Esophagus mucosa (tissue), 1 donor: ENCODE measurements at places on chromosomes 4 and X. TPM values are rescaled to one million over a fixed set of nuclear protein-coding genes. Genes with fewer than 3 reads are reported as not detected.

The TRIM61 gene
- not detected for total RNA-seq

DNA sequence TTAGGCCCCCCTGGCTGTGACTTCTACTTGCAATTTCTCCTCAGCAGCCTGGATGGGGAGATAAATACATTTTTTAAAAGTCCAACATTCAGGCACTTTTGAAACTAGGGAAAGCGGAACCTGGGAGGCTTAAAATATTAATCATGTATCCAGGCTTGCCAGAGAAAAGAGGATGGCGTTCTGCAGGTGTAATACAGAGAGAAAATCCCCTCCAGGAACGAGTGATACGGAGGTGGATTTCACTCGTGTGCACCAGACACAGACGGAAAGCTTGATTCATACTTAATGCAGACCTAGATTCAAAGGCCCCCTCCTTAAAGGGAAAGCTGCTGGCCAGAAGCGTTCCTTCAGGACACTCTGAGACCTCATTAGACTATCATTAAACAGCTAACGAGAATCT lies 354.0 kb upstream of the BOD1L1 start:
- ATAC-seq, result no peak

- no peak for ATAC-seq
These were observed 25.3 kb upstream of the GBA3 start for GRCh38 chr4:22667332-22667940.

GRCh38 chr4:138706201-138706600 lies 309.4 kb upstream of the NOCT start:
- ATAC-seq, result no peak

DNA sequence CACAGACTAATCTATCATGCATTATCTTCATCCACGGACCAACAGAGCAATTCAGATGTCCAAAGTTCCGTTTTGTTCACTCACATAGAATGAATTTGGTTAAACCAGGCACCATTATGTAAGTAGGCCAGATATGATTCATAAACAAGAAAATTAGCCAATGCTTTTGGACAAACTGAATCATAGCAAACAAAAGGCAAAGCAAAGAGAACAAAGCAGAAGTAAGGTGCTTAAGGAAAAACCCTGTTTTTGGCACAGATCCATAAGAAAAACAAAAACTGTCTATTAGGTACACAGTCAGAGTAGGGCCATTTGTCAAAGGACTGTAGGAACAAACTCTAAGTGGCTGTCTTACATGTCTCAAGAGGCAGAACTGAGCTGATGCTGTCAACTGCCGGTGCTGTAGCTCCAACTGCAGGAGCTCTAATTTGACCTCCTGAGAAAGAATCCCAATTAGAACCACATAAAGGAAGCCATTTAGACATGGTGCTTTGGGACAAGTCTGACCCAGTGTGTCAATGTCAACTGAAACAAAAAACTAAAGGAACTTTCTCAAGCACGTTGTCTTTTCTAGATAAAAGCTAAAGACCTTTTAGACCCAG lies 146.7 kb downstream of the COL25A1 start:
- peak; percentile 77 for ATAC-seq

The TMEM271 gene
- total RNA-seq, result not detected

The COL25A1 gene
- total RNA-seq, result 0.04 TPM

GRCh38 chr4:78864405-78865024 lies 74.7 kb downstream of the PAQR3 start:
- ATAC-seq, result peak; percentile 74

The ARFIP1 gene
- 29.8 TPM for total RNA-seq

DNA sequence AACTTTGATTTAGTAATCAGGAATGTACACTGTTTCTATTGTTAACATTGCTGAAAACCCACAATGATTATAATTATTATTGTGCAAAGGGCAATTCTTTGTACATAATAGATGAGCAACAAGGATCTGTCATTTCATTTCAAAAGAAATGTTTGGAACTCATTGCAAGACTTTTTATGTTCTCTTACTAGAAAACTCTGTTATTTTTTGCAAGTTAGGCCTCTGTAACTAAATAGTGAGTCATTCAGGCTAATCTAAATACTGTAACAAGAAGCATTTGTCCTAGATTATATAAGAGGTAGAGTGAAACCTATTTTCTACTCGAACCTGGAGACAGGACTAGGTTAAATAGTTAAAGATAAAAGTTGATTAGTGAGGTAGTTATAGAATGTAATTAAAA lies 93.2 kb upstream of the FAM47B start:
- no peak for ATAC-seq

The RAI2 gene
- total RNA-seq, result 1.1 TPM

DNA sequence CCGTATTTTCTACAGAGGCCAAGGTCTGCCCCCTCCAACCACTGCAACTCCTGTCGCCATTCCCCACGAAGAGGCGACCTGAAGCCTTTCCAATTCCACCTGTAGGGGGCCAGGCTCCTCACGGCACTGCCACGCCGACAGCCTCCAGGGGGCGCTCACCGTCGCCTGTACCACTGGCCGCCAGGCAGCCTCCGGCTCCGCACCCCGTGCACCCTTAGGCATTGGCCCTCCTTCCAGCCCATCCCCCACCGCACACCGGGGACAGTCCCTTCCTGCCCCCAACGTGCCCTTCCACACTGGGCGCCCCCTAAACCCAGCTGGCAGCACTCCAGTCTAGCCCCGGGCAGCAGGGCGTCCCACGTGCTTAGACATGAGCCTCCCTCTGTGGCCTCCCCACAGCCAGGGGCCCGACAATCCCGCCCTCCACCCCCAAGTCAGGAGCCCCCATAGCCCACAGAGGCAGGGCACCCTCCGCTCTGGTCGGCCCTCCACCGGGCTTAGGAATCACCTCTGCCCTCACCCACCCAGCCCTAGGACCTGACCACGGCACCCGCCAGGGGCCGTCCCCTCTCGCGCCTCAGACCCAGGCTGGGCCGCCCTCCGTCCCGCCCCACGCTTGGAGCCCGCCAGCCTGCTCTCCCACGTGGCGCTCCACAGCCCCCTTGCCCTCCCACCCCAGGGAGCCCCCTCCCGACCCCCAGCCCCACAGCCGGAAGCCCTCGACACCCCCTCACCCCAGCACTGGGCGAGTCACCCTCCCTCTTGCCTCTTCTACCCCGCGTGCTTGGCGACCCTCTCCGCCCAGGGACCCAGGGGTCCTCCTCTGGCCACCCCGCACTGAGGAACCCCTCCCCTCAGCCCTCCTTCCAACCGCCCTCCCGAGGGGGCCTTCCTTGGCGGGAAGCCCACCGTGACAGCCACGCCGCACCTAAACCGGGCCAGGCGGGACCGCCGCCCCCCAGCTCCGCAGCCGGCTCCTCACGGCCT lies 711 bp downstream of the PNMA6E start:
- peak; percentile 55 for ATAC-seq

- ATAC-seq, result peak; percentile 91
These were observed 11.4 kb upstream of the MCUB start for GRCh38 chr4:109548655-109549054.

- ATAC-seq, result no peak
These were observed 36.4 kb upstream of the PPA2 start for GRCh38 chr4:105510245-105510644.

DNA sequence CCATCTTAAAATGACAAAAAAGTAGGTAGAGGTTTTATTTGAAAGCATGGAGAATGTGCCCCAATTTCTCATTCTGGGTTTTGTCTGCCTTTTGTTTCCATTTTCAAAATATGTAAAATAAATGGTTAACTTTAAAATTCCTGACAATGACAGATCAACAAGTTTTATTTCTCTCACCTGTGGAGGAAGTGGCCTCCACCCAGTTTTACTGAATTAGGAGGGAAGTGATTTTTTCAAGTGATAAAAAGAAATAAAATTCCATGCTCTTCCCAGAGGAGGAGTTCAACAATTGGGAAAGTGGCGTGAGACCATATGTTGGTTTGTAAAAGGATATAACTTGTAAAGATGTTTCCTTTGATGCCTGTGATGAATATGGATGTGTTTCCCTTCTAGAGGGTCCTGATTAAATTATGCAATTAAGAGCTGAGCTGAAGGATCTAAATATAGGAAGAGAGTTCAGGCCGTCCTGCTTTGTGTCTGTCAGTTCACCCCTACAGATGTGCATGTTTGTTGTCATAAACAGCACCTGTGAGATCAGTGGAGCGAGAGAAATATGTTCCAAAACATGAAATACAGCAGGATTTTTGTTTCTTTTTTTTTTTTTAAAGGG lies 19.5 kb downstream of the SMAD1 start:
- peak; percentile 22 for ATAC-seq

DNA sequence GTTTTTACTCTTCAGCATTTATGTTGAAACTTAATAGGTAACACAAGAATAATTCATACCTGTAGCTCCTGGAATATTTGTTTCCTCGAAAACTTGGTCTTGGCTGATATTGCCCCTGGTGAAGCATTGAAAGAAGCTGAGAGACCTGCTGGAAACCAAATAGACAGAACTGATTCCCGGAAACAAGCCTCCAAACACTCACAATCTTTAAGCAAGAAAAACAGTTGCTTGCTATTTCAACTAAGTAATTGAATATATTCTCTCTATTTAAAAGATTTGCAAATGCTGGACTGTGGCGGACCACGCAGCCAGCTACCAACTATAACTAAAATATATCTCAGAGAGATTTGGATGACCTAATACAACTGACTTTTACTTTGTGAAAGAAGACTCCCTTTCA lies 3.6 kb downstream of the PCDH18 start:
- no peak for ATAC-seq

The EXOC1L gene
- total RNA-seq, result not detected

The SPANXD gene
- not detected for total RNA-seq
